ENCODE measurements at places on chromosomes 4 and X.

DNA sequence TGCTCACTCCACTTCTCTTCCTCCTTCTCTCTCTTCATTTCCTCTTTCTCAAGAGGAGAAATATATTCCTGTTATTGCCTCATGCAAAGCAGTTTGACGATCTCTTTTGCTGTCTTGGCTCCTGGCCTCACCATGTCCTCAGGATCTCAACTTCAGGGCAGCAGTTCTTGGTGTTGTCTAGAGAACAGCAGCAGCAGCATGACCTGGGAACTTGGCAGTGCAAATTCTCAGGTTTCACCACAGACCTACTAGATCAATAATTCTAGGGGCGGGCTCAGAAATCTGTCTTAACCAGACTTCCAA lies 193.4 kb upstream of the EDNRA start:
- no peak for DNase-seq

- DNase-seq: no peak
Measured at GRCh38 chrX:118108304-118108703, 8.3 kb downstream of the KLHL13 start.

GRCh38 chrX:118839334-118839958 lies 15.8 kb downstream of the ZCCHC12 start:
- no peak for DNase-seq

- no peak for DNase-seq
Measured at GRCh38 chr4:4289055-4289454, 899 bp downstream of the LYAR start.

GRCh38 chrX:112355931-112356330 lies 273.4 kb upstream of the TRPC5 start:
- no peak for DNase-seq

- DNase-seq: no peak
Measured at GRCh38 chr4:105657117-105657765, 51.2 kb downstream of the INTS12 start.

DNA sequence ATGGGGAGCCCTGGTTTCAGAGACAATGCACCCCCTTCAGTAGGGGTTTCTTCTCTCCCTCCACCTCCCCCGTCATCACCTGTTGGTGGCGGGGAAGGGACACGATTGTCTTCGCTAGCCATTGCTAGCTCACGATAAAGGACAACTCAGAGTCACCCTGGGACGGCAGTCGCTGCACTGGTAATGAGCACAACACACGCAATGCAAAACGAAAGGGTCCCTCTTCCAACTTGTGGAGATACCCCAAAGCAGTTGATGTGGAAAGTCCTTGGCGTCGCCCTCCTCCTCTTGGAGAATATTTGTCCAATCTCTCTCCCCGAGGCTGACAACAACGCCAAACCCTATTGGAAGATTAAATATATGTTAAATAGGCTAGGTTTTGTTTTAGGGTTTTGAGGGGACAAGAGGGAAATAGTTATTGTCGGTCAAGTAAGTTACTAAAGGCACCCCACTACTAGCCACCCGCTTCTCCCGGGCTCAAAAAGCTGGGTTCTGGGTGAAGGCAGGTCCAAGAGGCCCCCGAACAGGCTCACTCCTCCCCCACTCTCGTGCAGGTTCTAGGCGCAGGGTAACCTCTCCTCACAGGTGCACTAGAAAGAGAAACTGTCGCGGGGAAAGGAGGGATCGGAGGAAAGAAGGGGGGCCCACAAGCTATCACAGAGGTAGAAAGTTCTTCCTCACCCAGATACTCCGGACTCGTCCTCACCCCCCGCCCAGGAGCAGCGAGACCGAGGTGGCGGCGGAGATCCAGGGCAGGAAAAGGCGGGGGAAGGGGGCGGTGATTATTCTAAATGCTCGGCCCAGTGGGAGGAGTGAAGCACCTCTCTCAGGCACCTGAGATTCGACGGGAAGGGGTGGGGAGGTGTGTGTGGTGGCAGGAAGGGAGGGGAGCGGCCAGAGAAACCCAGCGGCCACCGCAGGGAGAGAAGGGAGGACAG lies at the start of gene LRBA:
Gene LRBA, minus strand, starts transcription at position 764 of the 938 bp plus-strand sequence. Its CDS starts 642 bp downstream, at position 122.
- DNase-seq: peak; percentile 40

Measured in esophagus squamous epithelium (tissue), 5 donors.